Stimulated activated CD8-positive, alpha-beta memory T cell treated with anti-CD3 and anti-CD28 coated beads, Interleukin-15, amount 100 ng/mL, for 4 hours (primary cell): ENCODE measurements at places on chromosomes 11 and 22.

DNA sequence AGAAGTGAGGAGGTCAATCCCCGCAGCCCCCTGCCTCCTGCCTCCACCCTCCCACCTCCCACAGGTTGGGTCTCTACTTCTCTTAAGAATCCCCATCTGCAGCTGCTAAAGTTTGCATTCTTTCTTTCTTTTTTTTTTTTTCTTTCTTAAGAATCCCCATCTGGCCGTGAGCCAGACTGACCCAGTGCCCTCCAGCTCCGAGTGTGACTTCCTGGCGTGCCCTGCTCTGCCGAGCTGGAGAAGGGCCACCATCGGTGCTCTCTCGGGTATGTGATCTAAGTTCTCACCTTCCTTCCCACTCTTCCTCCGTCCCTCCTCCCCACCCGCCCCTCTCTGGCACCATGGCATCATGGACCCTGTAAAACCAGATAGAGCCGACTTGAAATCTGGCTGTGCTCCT is 66.7 kb upstream of the LMO1 start:
- no peak for DNase-seq

- DNase-seq: no peak
Observed at GRCh38 chr11:79439410-79439885, 1.4 kb downstream of the TENM4 start.

DNA sequence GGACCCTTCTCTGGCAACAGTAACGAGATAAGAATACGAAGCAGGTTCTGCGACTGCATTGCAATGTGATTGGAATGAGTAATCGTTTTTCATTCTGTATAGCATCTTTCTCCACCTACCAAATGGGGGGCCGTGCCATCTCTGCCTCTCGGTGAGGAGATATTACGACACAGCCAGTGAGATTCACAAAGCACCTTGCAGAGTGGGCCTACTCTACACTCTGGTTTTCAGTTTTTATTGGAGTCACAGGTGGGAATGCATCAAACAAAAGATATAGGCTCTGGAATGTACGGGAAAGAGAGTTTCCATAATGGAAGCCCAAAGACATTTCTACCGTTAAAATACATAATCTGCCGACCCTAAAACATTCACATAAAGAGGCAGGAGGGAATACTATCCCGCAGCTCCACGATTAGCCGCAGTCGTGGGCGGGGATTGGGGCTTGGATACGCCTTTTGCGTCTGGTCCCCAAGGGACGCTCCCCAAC is 423 bp upstream of the RTN3 start:
- no peak for DNase-seq

DNA sequence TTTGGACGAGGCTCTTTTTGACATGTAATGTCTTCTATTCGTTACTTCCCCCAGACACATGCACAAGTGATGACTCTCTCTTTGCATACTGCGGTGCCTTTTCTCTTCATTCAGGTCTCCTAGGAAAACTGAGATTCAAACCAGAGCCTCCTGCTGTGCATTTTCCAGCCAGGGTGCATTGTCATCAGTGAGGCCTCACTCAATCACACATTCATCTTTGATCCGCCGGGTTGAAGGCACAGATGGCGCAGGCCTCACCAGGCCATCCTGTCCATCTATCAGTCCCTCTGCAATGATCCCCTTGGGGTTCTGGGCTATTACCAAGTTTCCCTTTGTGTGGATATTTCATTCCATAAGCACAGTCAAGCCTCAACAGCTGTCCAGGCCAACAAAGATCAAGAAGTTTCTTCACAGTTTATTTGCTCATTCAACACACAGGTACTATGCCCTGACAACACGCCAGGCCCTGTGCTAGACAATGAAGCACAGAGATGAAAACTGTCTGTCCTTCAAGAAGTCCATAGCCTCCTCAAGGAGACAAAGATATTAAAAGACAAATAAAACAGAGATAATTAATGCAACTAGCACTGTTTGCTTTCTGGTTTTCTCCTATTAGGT is 107.8 kb downstream of the LARGE1 start:
- no peak for DNase-seq

GRCh38 chr11:128407962-128408361 is 179.4 kb downstream of the ETS1 start:
- no peak for DNase-seq

GRCh38 chr11:73193251-73194033 is 24.6 kb upstream of the P2RY2 start:
- DNase-seq: no peak

- DNase-seq: no peak
Observed at GRCh38 chr11:126415128-126415527, 59.6 kb downstream of the ST3GAL4 start.

- no peak for DNase-seq
Observed at GRCh38 chr11:100830978-100831732, 144.1 kb downstream of the ARHGAP42 start.

- no peak for DNase-seq
Observed at GRCh38 chr22:39806109-39806508, 87.5 kb downstream of the ENTHD1 start.

DNA sequence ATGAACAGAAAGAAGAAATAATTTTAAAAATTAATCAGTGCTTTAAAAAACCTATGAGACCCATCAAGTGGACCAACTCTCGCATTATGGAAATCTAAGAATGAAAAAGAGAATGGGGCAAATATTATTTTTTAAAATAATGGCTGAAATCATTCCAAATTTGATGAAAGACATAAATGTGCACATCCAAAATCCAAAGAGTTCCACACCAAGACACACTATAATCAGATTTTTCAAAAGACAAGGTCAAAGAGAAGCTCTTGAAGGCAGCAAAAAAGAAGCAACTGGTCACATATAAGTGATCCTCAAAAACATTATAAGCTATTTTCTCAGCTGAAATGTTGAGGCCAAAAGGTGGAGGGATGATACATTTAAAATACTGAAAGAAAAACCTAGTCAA is 85.3 kb downstream of the ARHGAP32 start:
- DNase-seq: no peak
